ENCODE measurements at places on chromosomes 5 and 9.

GRCh38 chr5:132839426-132840301 lies 9.2 kb upstream of the SHROOM1 start:
- no peak for DNase-seq

DNA sequence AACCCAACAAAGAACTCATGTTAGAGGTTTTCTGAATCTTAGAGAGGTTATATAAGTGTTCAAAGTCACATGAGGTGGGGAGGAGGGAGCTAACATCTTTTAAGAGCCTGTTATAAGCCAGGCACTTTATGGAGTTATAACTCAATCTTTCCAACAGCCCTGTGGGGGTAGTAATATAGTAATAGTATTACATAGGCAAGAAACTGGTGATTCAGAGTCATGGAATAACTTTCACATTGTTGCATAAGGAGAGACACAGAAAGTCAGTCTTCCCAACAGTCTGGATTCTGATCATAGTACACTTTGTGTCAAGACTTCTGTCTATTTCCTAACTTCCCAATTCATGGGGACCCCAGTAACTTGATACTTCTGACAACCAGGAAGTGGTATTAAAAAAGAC lies 89.2 kb downstream of the ACER2 start:
- no peak for DNase-seq

DNA sequence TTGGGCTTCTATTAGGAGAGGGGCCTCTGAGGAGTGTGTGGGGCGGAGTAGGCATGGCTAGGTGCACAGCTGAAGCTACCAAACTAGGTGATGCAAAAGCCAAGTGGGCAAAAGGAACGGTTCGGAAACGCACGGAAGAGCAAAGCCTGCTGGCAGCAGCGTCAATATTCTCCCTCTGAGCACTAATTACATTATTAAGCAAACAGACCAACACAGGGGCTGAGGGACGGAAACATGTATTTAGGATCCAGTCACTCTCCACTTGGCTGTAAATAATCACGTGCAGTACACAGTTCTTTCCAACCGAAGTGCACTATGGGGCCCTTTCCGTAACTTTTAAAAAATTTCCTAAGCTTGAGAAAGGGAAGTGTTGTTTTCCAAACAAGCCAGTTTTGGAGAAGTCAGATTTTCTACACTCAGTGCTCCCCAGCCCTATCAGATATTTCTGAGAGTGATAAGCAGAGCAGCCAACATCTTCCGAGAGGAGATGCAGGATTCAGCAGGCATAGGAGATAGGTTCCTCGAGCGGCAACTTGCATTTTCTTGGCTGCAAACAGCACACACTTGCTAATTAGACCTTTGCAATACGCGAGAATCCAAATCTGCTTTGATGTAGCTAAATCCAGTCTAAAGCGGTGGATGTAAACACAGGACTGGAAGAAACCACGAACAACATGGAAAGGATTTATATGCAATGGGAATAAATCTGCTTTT lies 217.2 kb upstream of the TBCA start:
- no peak for DNase-seq

DNA sequence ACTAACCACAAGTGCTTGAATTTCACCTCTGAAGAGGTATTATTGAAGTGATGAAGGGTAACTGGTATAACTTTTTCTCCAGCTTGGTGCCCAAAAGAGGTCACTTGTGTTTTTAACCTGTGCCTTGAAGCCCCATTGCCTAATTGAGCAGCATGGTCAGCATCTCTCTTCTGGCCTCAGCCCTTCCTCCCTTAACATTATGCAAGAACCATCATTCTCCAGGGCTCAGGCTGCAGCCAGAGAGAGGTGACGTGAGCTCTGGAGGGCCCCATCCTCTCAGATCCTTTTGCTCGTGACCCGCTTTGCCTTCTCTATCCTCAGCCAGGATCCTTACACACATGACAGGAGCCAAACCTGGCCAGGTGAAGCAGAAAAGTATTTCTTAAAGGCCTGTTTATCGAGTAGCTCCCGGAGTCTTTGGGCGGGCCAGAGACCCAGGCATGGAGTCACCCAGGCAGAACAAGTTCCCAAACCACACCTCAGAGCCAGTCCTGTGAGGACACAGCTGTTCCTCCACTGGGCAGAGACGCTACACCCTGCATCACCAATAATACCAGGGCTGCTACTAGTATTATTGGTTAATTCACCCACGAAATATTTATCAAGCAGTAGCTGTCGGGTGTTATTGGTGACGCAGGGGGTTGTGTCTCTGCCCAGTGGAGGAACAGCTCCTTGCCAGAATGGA lies 29.6 kb upstream of the BOD1 start:
- DNase-seq: no peak

GRCh38 chr5:117131876-117132275 lies 557.3 kb upstream of the SEMA6A start:
- no peak for DNase-seq

GRCh38 chr9:106982636-106983035 lies 119.7 kb downstream of the ZNF462 start:
- no peak for DNase-seq

GRCh38 chr5:62284946-62285891 lies 20.8 kb upstream of the KIF2A start:
- no peak for DNase-seq

- peak; percentile 37 for DNase-seq
Measured at GRCh38 chr9:36092509-36093215, 43.9 kb upstream of the GLIPR2 start.

DNA sequence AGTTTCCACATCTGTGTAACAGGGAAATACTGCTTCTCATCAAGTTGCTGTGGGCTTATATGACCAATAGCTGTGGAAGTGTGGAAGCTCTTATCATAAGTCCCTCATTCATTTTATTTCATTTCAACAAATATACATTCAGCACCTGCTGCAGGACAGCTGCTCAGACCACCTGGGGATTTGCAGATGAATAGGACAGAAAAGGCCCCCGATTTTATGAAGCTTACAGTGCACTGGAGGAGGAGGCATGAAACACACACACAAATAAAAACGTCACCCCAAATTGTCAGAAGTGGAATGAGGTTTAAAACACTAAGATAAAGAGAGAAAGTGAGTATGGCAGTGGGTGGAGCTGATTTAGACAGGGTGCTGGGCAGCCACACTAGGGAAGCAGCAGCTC lies 107.2 kb downstream of the DRD1 start:
- DNase-seq: no peak

Data from NAMALWA (cell line).